ENCODE measurements at places on chromosomes 13 and 19.

- DNase-seq: peak; percentile 25
Observed at GRCh38 chr13:27171244-27171826, at the start of gene USP12. USP12 (minus strand) TSS chr13:27171811; CDS start chr13:27171639, 172 bp downstream.

DNA sequence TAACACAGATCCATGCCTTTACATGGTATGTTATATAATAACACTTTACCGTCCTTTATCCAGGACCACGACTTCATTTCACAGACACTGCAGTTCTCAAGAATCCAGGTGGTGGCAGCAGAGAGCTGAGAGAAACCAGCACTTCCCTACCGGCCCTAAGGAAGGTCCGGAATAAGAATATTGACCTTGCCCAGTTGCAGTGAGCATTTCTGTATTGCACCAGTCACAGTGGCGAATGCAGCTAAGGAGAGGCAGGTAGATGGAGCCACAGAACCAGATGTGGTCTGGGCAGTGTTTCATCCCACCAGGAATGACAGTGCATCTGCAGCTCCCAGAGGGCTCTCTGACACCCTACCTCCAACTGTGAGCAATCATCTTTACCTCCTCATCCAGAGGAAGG is 44.6 kb downstream of the ZNF787 start:
- DNase-seq: peak; percentile 57

DNA sequence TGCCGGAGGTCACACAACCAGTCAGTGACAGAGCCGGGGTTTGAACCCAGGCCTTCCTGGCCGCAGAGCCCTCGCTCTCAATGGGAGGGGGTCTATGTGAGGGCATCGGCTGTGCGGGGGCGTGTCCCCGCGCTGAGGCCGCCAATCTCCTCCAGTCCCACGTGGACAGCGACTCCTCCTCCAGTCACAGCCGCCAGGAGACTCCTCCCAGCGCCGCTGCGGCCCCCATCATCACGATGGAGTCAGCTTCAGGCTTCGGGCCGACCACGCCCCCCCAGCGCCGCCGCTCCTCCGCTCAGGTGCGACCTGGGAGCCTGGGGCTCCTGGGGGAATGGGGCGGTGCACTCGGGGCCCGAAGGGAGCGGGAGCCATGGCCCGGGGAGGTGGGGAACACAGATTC is 6.0 kb downstream of the SPRED3 start:
- peak; percentile 48 for DNase-seq

- DNase-seq: no peak
Observed at GRCh38 chr19:18110609-18111232, 13.1 kb downstream of the MAST3 start.

DNA sequence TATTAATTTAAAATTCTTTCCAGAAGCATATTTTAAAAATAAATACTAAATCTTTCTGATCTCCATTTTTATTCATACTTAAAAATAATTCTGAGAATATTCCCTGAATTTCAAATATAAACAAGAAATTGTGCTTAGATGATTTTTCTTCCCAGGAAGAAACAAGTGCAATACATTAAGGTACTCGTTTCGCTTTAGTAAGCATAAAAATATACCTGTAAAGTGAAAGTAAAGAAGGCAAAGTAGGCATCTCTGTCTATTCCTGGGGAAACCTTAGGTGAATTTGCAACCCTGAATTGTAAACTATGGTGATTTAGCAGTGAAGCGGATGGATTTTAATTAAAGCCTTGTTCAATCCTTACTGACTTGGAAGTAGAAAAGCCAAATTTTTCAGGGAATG is 354.2 kb downstream of the DIAPH3 start:
- no peak for DNase-seq

DNA sequence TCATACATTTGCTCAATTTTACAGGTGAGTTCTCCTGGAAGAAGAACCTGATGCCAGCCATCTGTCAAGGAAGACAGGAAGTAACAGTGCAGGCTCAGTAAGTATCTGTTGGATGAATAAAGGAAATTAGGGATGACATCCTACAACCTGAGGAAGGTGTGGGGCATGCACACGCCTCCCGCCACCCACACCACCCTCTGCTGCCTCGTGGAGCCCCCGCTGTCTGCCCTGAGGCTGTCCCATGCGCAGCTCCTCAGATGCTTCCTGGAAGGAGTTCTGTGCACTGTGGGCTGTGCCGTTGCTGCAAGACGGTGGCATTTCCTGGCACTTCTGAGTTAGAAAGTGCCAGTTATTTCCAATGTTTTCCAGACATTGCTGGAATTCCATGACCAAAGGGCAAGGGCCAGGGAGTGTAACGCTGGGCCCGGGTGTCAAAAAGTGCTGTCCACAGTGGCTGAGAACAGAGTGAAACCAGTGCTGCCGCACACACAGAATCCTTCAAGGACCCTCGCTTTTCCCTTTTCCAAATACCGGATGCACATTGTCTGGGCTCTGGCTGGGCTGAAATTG is 4.2 kb upstream of the TEX29 start:
- no peak for DNase-seq

GRCh38 chr19:57271280-57271679 is 9.0 kb upstream of the ZNF460 start:
- no peak for DNase-seq

GRCh38 chr13:25879466-25879865 is 172.3 kb downstream of the SHISA2 start:
- no peak for DNase-seq

DNA sequence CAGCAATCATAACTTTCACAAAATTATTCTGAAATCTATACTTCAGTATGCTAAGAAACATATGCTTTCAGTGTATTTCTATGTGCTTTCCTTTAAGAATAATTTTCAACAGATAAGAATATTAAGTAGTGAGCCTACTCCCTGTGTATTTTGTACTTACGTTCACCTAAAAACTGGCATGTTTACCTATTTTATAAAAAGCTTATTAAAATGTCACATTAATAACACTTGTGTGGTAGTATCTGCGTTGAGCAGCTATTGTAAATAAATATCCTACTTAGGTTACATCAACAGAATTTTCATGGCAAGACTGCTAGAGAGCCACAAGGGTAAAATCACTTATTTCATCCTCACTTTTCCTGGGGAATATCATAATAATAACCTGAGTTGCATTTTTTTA is 113.4 kb upstream of the SLITRK5 start:
- DNase-seq: no peak

DNA sequence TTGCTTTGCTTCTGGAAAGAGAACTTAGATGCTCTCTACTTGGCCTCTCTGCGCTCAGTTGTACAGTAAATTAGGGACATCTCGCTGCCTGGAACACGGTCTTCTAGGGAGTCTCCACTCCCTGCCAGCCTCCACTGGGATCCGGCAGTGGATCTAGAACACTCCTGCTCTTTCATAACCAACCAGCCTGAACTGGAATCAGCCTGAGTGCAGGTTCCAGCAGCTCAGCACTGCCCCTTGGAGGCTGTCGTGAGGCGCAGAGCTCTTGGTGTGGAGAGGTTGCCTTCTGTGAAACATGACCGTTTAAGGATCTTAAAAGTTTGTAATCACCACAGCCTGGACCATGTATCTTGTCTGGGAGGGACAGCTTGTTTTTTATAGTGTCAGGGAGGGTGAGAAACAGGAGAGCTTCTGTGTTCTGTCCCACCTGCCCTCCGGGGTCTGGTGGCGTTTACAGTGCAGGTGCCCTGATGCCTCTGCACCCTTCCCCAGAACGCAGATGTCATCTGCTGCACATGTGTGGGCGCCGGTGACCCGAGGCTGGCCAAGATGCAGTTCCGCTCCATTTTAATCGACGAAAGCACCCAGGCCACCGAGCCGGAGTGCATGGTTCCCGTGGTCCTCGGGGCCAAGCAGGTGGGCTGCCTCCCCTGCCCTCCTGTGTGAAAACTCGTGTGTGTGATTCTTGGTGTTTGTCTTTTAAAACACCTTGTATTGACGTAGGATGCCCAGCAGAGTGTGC is 24.8 kb downstream of the UPF1 start:
- peak; percentile 71 for DNase-seq

DNA sequence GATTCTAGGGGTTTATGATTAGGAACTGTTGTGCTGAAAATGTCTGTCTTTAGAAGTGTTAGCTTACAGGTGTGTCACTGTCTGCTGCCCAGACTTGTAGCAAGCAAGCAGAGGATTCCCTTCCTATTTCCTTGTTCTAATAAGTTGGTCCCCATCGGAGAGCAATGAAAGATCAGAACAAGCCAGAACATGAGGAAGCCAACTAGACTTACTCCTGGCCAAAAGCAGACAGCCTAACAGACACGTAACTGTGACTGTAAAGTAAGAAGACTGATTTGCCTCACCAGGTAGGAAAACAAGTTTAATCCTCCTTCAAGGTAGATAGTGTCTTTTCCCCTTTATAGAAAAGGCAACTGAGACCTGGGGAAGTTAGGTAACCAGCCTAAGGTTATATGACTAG is 12.5 kb downstream of the POLR1D start:
- no peak for DNase-seq

DNA sequence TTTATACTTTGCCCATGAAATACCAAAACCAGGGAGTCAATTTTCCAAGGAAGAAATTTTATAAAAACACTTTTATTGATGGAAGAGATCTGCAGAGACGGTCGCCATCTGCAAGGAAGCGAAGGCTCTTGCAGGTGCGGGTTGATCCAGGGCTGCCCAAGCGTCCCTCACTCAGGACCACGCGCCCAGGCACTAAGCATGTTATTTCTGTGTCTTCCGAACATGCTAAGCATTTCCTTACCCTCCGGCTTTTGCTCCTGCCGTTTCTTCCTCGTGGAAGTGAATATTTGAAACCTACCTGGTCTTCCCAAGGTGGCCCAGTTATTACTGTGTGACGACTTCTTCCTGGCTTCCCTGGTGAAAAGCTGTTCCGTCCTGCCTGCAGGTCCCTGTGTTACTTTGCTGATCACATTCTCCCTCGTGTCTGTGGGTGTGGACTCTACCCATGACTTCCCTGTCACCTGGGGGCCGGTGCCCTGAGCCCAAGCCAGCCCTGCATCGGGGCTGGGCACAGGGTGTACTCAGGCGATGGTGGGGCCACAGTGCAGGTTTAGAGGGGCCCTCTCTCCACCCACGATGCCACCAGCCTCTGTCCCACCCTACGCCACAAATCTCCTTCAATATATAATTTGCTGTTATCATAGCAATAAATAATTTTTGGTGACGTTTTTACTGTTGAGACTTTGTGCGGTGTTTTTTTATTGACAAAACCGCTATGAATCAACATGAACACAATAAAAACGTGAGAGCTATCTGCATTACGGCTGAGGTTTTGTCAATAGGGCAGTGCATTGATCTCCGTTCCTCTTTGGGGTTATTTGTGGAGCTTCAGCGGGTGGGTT is 119.4 kb downstream of the URI1 start:
- DNase-seq: no peak

- peak; percentile 40 for DNase-seq
Observed at GRCh38 chr13:75774176-75774575, 138.0 kb downstream of the LMO7 start.

GRCh38 chr13:44385401-44385800 is 11.8 kb downstream of the SERP2 start:
- DNase-seq: no peak

GRCh38 chr19:56707821-56708220 is 36.3 kb upstream of the ZNF835 start:
- DNase-seq: no peak
